ENCODE measurements at places on chromosomes 7 and 10.

GRCh38 chr7:13984831-13985685, 4.4 kb downstream of the ETV1 start:
- no peak for DNase-seq

DNA sequence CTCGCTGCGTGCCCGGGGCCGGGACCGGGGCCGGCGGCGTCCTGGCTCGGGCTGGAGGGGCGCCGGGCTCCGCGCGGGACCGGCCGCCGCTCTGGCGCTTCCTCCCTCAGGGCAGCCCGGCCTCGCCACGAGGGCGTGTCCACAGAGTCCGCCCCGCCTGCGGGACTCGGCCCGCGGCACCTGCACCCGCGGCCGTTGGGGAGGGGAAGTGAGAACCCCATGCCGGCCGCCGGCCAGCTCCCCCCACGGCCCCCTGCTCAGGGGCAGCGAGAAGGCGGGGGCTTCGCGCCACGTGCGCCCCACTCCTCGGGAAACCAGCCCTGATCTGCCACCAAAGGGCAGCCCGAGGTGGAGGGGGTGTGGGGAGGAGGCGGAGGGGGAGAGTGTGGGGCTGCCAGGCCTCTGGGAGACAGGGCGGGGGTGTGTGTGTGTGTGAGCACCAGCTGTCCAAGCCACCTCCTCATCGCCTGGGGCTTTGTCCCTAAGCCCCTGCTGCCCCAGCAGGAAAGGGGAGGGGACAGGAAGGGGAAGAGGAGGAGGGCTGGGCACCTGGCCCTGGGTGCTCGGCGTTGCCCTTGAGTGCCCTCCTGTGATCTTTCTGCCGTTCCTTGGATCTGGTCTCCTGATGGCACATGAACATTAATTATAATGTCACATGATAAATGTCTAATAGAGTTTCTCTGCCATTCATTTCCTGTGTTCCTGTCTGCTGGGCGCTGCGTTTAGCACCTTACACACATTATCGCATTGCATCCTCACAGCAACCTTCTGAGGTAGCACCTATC, at the start of gene PIK3AP1:
Gene PIK3AP1, minus strand, starts transcription at position 93 of the 785 bp plus-strand sequence. CDS start 120 bp downstream, outside the sequence.
- DNase-seq: peak; percentile 48

GRCh38 chr10:110641256-110641655, 2.9 kb upstream of the RBM20 start:
- peak; percentile 55 for DNase-seq

GRCh38 chr7:142862351-142862750, 7.5 kb downstream of the EPHB6 start:
- DNase-seq: no peak

- no peak for DNase-seq
These were observed 78.7 kb downstream of the HYCC1 start for GRCh38 chr7:22935269-22935668.

DNA sequence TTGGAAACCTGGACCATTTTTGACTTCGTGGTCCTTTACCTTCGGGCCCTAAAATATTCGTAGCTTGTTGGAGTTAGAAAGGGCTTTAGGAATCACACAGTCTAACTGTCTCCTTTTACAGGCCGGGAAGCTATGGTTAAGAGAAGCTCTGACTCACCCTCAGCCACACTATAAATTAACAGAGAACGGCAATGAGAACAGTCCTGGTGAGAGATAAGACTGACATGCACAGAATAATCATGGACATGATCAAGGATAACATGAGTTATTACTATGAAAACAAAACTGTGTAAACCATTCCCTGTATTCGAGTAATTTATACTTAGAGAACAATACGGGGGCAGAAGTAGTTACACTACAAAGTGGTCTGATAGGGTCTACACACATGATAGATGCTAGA, 162.5 kb upstream of the MALRD1 start:
- no peak for DNase-seq

GRCh38 chr10:32929634-32930033, 28.4 kb downstream of the ITGB1 start:
- no peak for DNase-seq
